ENCODE measurements at places on chromosomes 1 and 21.

GRCh38 chr1:219518168-219518906, 94.6 kb downstream of the ZC3H11B start:
- peak; percentile 80 for DNase-seq

- peak; percentile 88 for DNase-seq
Observed at GRCh38 chr1:43454270-43455011, 710 bp upstream of the HYI start.

DNA sequence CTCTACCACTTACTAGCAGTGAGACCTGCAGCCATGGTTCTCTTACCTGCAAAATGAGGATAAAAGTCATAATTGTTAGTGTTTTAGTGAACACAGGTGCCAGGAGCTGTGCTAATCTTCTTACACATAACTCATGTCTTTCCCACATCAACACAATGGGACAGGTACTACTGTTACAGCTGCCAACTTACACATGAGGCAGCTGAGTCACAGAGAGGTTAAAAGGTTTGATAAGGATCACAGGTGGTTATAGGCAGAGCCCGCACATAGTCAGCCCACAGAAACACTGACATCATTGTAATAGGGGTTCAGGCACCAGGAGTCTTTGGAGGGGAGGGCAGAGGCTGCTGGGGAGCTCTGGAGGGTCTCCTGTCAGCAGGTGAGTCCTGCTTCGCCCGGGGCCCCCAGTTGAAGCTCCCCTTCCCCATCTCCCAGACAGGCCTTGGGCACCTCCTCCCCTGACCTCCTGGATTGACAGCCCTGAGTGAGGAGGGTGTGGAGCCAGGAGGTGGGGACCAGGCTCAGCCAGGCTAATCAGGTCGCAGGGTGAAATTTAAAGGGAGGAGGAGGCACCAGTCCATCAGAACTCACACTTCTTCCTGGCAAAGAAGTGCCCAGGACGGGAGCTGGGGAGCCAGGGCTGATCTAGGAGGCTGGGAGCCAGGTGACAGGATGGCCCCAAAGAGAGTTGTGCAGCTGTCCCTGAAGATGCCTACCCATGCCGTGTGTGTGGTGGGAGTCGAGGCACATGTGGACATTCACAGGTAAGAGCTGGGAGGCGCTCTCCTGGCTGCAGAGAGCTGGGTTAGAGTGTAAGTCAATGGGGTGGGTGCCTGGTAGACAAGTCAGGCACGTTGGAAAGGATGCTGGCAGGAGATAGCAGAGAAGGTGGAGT, at the start of gene PADI1:
TSS of gene PADI1 (plus strand) at position 583 of the 895 bp plus-strand sequence. CDS start at position 673, 90 bp downstream.
- DNase-seq = no peak

DNA sequence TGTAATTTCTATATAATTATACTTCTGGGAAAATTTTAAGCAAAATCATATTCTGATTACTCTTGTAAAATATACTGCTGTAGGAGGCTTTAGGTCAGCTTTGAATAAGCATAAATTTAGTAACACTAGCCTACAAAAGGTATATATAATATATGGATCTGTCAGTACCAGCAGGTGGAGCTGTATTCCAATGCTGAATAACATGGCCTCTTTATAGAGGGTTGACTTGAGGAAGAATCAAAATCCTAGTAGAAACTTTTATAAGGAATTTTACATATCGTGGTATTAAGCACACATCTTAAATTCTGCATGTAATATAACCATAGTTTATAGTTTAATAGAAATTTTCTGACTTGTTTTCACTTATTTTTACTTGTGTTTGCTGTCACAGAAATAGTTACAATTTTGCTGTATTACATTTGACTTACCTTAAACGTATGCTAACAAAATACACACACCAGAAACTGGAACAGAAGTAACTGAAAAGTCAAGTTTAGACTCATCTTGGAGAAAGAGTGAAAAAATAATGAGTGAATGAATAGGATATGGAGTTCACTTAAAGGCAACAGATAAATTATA, 79.3 kb downstream of the HMCN1 start:
- peak; percentile 69 for DNase-seq

DNA sequence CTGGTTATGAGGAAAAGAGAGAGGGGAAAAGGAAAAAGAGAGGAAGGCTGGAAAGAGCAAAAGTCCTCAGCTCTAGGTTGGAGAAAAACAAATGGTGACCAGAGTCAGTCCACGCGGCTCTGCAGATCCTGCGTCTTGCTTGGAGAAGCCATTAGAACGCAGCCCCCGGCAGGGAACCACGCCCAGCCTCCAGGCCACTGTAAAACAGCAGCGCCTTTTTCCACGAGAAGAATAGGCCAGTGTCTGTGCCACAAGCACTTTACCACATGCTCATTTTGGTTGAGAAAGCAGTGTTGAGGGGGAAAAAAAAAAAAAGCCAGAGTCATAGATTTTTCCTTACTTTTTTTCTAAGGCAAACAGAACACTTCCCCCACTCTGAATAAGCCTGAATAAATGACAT, 846.9 kb upstream of the ADAMTS5 start:
- DNase-seq = no peak

DNA sequence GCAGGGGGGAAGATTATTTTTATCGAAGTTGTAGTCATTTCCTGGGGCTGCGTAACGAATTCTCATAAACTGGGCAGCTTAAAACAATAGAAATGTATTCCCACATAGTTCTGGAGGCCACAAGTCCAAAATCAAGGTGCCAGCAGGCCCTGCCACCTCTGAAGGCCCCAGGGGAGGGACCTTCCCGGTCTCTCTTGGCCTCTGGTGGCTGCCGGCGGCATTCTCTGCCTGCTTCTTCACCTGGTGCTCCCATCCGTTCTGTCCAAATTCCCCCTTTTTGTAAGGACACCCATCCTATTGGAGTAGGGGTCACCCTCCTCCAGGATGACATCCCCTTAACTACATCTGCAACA, 92.8 kb downstream of the PDE9A start:
- no peak for DNase-seq

DNA sequence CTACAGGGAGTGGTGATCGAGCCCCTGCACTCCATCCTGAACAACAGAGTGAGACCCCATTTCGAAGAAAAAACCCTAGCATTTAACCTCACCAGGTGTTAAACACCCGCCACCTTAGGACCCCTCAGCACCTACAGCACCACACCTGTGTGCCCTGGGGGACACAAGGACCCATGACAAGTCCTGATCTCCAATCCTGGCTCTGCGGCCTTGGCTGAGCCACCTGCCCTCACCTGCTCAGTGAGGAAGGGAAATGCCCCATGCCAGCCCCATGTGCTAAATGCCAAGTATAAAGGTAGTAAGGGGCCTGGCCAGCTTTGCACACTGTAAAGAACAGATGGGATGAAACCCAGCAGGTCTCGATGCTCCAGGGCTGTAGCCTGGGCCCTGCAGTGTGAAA, 11.1 kb downstream of the MRTO4 start:
- DNase-seq = no peak

GRCh38 chr1:223183268-223183862, 40.3 kb upstream of the TLR5 start:
- DNase-seq = peak; percentile 48

- DNase-seq = no peak
Observed at GRCh38 chr1:33231166-33231565, 25.1 kb upstream of the ZNF362 start.

GRCh38 chr1:110579460-110579859, 26.7 kb downstream of the KCNA2 start:
- DNase-seq = no peak

All from fibroblast of skin of right biceps (primary cell).